CD4-positive, alpha-beta T cell treated with Interleukin-2 at 100 ng/mL for 4 hours (primary cell): ENCODE measurements at places on chromosomes 2 and 18.

- DNase-seq, result no peak
Observed at GRCh38 chr2:188416367-188416766, 124.7 kb downstream of the GULP1 start.

GRCh38 chr2:235779444-235779896 lies 285.6 kb downstream of the AGAP1 start:
- DNase-seq, result peak; percentile 45

GRCh38 chr2:31235504-31235902 lies 1.6 kb downstream of the EHD3 start:
- DNase-seq, result no peak

GRCh38 chr2:27105981-27106380 lies 12.9 kb downstream of the CGREF1 start:
- no peak for DNase-seq

- no peak for DNase-seq
Observed at GRCh38 chr2:191983186-191983585, 136.3 kb upstream of the CAVIN2 start.

GRCh38 chr2:239380831-239381708 lies 19.8 kb downstream of the HDAC4 start:
- peak; percentile 69 for DNase-seq

DNA sequence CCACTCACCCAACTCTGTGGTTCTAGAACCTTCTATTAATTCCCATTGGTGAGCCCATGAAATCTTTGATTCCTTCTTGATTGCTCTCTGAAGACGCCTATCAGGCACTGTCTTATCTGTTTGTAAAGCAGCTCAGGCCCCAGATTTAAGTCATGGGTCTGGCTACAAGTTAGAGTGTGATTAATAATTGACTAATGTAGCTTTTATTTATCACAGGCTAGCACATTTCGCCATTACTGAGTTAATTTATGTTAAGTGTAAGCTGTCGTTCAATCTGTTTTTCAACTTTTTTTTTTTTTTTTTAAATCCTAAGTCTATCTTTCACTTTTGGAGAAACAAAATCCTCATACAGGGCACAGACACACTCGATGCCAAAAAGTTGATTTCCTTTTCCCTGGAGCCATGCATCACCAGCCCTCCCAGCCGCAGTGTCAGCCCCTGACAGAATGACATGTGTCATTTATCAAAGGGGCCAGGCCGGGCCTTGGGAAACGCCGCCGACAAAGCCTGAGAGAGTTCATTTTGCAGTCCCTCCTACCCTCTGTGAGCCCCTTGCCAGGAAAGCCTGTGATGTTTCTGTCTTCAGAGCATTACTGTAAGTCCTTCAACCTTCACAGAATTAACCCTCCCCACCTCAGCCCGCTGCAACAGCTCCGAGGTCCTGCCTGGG lies 15.8 kb downstream of the TSHZ1 start:
- no peak for DNase-seq

- no peak for DNase-seq
Observed at GRCh38 chr2:192157776-192158175, 37.0 kb downstream of the TMEFF2 start.

DNA sequence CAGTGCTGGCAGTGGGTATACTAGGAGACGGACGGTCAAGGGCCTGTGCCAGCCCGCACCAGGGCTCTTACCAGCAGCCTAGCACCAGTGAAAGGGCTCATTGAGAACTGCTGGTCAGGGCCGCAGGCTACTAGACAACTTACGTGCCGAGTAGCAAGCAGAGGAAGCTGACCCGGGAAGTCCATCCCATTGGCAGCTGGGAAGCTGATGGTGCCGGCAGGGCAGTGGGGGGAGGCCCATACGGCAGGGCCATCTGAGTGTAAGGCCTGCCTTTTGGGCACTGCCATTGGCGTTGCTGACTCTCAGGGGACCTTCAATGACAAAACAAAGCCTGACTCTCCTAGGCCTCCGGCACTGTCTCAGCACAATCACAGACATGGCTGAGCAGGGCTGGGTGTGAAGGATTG lies 20.6 kb downstream of the EFR3B start:
- no peak for DNase-seq

GRCh38 chr2:110771547-110772382 lies 39.4 kb downstream of the ACOXL start:
- DNase-seq, result no peak

GRCh38 chr2:123906361-123906760 lies 118.7 kb upstream of the CNTNAP5 start:
- no peak for DNase-seq

- DNase-seq, result no peak
Observed at GRCh38 chr18:31774477-31774785, 13.8 kb upstream of the SLC25A52 start.

- peak; percentile 11 for DNase-seq
Observed at GRCh38 chr2:42513252-42513918, 19.6 kb upstream of the KCNG3 start.

DNA sequence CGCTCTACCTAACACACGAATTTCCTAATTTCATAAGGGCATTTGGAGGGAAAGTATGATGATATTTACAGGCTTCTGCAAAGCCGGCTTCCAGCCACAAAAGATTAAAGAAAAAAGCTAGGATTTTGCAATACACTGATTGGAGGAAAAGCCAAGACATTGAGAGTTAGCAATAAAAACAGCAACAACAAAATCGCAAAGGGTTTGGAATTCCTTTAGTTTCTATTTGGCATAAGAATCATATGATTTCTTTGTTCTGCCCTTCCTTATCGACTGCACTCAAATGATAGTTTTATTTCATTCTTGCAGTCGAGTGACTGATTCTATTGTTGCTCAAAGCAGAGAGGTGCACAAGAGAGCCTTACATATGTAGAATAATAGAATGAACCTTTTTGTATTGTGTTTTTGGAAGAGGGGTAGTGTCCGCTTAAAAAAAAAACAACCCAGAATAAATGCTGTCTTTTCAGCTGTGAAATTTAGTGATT lies 3.9 kb upstream of the ZNF532 start:
- no peak for DNase-seq

GRCh38 chr2:135086222-135086621 lies 34.1 kb downstream of the RAB3GAP1 start:
- DNase-seq, result no peak

- no peak for DNase-seq
Observed at GRCh38 chr2:181680055-181680936, at the start of gene NEUROD1. NEUROD1 (minus strand) TSS chr2:181680517; CDS start chr2:181678860, 1,657 bp downstream.

DNA sequence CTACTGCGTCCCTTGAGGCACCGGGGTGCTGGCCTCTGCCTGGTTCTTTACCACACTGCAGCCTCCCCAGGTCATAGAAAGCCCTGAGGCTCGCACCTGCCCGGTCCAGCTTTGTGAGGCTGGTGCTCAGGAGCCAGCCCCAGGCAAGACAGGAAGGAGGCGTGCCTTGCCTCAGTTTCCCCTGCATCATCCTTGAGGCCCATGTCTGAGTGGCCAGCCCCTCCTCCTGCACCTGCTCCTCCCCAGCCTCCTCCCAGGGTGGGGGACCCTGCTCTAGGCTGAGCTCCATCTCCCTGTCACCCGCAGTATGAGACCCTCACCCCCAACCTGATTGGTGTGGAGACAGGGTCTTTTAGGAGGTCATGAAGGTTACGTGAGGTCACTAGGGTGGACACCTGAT lies 147.7 kb downstream of the ZNF516 start:
- no peak for DNase-seq

- DNase-seq, result peak; percentile 61
Observed at GRCh38 chr2:177334940-177335543, 57.5 kb upstream of the AGPS start.

- no peak for DNase-seq
Observed at GRCh38 chr2:216130346-216130971, 21.3 kb downstream of the XRCC5 start.

DNA sequence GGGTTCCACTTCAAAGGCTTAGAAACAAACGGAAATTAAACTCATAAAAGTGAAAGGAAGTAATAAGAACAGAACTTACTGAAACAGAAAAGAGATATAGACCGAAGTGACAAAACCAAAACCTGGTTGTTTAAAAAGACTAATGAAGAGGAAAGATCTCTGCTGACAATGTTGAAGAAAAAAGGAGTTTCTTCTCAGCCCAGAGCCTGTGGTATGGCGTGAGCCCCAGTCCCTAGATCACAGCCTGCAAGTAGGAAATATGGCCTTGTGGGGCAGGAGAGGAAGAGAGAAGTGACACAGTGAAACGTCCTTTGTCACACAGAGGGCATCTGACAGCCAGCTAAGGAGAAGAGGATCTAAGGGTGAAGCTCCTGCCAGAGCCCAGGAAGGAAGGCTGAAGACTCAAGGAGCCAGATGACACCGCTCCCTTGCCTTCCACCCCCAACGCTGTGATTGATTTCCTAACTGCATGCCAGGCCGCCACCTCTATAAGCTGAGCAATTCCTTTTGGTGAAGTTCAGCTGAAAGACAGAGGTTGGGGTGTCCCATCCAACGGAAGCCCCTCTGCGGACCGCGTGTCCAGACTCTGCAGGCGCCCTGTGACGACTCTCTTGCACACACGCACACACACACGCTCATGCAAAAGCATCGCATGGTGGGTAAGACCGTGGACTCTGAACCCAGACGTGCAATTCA lies 141.1 kb downstream of the HDAC4 start:
- peak; percentile 26 for DNase-seq

DNA sequence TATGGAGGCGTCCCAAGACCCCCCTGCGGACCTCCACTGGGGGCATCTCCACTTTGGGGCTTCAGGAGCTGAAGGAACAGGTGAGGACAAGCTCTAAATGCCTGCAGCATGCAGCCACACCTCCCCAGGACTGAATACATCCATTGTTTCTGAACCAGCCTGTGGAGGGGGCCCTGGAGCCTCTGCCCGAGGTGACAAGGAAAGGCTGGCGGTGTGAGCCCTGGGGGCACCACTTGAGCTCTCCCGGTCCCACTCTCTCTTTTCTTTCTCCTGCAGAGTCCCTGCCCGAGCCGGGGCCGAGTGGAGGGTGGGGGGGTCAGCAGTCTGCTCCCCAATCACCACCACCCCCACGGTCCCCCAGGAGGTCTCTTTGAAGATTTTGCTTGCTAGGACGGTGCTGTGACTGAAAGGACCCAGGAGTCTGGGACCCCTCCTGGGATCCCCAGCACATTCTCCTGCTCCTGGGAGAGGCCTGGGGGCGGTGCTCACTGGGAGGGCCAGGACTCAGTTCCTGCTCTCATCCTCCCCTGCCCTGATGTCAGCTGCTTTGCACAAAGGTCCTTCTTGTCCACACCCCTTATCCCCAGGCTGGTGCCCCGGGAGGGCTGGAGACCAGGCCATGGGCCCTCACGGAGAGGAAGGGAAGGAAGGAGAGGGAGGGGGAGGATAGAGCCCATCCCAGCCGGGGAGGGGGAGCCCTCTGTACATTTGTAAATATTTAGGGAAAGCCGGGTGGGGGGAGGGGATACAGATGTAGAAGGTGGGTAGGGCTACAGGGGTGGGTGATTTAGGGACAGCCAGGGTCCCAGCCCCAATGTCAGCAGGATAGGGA lies 5.7 kb downstream of the CHPF start:
- no peak for DNase-seq

- DNase-seq, result no peak
Observed at GRCh38 chr2:157304811-157305722, 20.6 kb downstream of the ERMN start.

GRCh38 chr18:24868311-24868710 lies 407.9 kb downstream of the HRH4 start:
- DNase-seq, result no peak

GRCh38 chr2:21395366-21395765 lies 271.6 kb downstream of the TDRD15 start:
- no peak for DNase-seq

GRCh38 chr2:119809339-119810048 lies 49.8 kb downstream of the PTPN4 start:
- no peak for DNase-seq

GRCh38 chr18:78975292-78975691 lies 4.3 kb upstream of the SALL3 start:
- no peak for DNase-seq

DNA sequence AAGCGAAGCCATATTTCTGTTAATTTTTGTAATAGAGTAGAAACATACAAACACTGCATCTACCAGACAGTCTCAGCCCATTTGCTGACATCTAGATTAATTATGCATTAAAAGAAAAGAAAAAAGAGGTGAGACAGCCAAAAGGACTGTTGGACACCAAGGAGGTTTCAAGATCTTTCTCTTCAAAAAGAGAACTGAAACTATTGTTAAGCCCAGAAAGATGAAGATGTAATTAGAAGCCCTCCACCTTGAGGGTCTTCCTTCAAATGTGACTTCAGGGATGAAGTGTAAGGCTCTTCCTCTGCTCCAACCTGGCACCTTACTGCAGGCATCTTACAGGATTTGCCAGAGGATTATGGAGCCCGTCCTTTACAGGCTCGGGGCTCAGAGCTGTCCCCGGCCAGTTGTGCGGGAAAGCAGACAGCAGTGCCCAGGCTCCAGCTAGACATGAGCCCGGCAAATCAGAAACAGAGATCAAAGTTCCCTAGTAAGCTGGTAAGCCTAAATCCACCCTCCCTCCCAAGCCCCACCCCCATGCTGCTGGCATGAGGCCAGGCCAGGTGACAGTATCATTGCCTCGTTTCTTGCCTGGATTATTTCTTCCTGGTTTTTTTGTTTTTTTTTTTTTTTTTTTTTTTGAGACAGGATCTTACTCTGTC lies 38.9 kb downstream of the ADI1 start:
- no peak for DNase-seq

DNA sequence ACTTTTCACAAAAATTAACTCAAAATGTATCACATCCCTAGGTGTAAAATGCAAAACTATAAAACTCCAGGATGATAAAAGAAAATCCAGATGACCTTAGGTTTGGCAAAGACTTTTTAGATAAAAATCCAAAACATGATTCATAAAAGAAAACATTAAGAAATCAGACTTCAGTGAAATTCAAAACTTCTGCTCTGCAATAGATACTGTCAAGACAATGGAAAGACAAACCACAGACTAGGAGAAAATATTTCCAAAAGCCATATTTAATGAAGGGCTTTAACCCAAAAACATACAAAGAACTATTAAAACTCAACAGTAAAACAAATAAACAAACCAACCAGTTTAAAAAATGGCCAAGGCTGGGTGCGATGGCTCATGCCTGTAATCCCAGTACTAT lies 173.6 kb upstream of the SPOPL start:
- DNase-seq, result no peak

DNA sequence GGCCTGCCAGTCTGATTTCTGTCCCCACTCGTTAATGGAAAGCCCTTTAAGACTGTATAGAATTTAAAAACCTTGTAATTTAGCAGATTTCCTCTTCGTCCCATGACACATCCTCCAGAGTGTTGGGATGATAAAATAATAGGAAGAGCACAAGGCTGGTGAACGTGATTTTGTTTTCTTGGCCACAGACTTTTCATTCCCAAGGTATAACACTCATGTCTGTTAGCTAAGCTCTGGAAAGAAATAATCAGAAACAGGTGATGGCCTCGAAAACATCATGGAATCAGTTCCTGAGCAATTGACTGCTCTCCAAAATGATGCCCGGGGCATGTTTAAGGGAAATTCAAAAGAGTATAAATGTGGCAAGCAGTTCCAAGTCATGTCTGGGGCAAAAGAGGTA lies 337.8 kb upstream of the TCF4 start:
- no peak for DNase-seq

- DNase-seq, result no peak
Observed at GRCh38 chr2:163717515-163717914, 18.3 kb downstream of the FIGN start.

GRCh38 chr2:172449911-172450550 lies 22.6 kb downstream of the ITGA6 start:
- no peak for DNase-seq

GRCh38 chr2:54724560-54725342 lies 1.3 kb downstream of the EML6 start:
- DNase-seq, result peak; percentile 11

GRCh38 chr18:57438743-57439608 lies 3.8 kb downstream of the ONECUT2 start:
- DNase-seq, result no peak

GRCh38 chr18:5452943-5453443 lies 90.8 kb downstream of the EPB41L3 start:
- no peak for DNase-seq

- no peak for DNase-seq
Observed at GRCh38 chr2:106864051-106864450, 21.9 kb downstream of the ST6GAL2 start.
